GM23338 (cell line): ENCODE measurements at places on chromosomes 16 and 17. TPM values are rescaled to one million over a fixed set of nuclear protein-coding genes. Genes with fewer than 3 reads are reported as not detected.

The XAF1 gene
- total RNA-seq, result not detected in 2 replicates

The USP43 gene
- 7.2 and 12.5 TPM in 2 replicates for total RNA-seq

The PAGR1 gene
- total RNA-seq, result 59.7 and 67.6 TPM in 2 replicates

The SLC6A4 gene
- total RNA-seq, result 0.12 and 0.14 TPM in 2 replicates

The ITGAL gene
- 0.07 TPM in 1 of 2 replicates, not detected in the other for total RNA-seq

The BAIAP2 gene
- 16.7 and 22.7 TPM in 2 replicates for total RNA-seq

The BRIP1 gene
- 23.1 and 24.2 TPM in 2 replicates for total RNA-seq

The PRAC1 gene
- total RNA-seq, result not detected in 2 replicates

The FOXO3B gene
- total RNA-seq, result 21.1 and 22.3 TPM in 2 replicates

The SPATA32 gene
- not detected in 2 replicates for total RNA-seq
